ENCODE measurements at places on chromosomes 7 and 10.

- DNase-seq, result no peak
These were observed 47.6 kb downstream of the TSPAN15 start for GRCh38 chr10:69498711-69499471.

DNA sequence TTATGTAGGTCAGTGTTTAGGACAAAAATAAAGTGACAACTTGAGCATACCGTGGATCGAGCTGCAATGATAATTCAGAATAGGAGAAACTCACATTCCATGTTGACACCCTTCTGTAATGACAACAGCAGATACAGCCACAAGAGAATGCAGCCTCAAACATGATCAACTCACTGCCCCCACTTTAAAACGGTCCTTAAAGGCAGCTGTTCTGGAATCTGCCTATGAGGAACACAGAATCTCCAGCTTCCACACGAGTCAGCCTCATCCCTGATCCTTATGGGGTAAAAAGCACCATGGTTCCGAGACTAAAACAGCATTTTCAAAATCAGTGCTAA lies 32.5 kb upstream of the DAGLB start:
- DNase-seq, result no peak

DNA sequence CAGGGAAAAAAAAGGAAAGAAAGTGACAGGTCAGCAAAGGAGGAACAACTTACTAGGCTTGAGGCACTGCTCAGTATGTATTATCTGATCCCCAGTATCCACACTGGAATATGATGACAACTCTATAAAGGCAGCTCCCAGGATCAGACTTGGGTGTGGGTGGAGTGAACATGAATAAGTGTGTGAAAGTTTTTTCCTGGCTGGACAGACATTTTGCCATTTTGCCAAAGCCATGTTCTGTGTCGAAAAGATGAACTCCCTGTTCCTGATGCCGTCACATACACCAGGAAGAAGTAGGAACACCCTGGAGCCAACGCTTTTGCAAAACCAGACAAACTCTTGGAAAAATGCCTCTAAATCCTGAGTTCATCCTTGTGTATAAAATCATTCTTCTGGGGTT lies 143.2 kb upstream of the MEOX2 start:
- no peak for DNase-seq

GRCh38 chr10:107687701-107688100 lies 523.2 kb upstream of the SORCS1 start:
- no peak for DNase-seq

- DNase-seq, result peak; percentile 37
These were observed 64.9 kb downstream of the DAGLB start for GRCh38 chr7:6382817-6383216.

DNA sequence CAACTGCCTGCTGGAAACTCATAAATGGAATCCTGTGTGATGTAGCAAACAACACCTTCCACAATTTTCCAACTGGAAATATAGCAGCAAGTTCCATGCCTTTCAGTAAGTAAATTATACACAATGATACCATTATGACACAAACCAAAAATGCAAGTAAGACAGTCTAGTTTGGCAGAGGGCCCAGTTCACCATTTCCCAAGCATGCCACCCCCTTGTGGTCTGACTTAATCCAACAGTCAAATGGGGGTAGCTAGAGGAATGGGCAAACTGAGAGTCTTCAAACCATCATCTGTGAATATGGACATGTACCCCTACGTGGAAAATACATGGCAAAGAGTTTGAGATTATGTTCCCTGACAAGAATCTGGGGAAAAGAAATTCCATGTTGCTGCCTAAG lies 137.6 kb upstream of the VWC2 start:
- DNase-seq, result no peak

DNA sequence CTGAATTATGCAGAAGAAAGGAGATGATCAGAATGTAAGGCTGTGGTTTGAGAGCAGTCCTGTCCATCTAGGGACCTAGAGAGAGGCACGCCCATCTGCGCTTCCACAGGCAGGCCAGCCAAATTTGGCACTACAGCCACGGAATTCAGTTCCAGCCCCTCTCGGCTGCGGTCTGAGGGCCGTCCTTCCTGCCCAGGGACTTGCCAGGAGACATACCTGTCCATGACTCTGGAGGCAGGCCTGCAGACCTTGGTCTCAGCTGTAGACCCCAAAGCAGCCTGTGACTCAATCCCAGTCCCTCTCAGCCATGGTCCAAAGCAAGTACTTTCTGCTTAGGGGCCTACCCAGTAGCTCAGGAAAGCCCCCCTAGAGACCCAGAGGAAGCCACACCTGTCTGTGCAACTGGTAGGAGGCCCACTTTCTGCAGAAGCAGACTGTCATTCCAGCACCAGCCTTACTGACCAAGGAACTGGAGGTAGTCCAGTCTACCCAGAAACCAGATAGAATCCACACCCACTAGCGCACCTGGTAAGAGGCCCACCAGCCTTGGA lies 720.9 kb downstream of the PARD3 start:
- DNase-seq, result no peak

- DNase-seq, result no peak
These were observed 44.9 kb downstream of the ANXA8 start for GRCh38 chr10:47438857-47439474.

GRCh38 chr10:1661859-1662437 lies 75.4 kb downstream of the ADARB2 start:
- peak; percentile 87 for DNase-seq

DNA sequence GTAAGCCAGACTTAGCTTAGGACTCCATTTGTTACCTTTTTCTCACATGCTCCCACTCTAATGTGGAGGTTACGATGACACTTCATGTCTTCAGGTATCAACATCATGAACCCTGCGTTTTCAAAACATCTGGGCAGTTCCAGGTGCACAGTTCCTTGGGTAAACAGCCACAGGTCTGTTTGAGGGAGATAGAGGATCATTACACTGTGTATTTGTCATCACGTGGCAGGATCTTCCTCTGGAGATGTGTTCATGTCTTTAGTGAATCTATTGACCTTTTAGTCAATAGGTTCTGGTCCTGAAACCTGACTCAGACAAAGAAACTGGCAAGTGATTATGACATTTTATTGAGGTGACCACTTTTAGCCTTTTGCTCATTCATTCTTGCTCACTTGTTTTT lies 145.5 kb downstream of the ANKRD7 start:
- DNase-seq, result no peak

GRCh38 chr10:132162590-132163277 lies 24.0 kb upstream of the DPYSL4 start:
- no peak for DNase-seq

DNA sequence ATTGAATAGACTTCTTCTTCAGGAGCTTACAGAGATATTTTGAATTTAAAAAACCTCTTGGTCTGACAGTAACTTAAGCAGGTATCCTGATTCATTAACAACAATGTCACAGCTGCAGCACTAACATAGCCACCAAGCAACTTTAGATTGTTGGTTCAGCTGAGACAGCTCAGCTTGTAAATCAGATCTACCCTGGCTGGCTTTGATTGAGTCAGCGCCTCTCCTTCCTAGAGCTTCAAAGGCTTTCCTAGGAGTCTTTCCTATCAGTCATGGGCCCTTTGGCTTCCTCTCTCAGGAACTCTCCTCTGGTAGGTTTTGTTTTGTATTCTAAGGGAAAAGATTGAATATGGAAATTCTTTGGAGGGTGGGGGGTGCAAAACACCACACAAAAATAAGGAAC lies 70.7 kb upstream of the STEAP4 start:
- DNase-seq, result no peak

DNA sequence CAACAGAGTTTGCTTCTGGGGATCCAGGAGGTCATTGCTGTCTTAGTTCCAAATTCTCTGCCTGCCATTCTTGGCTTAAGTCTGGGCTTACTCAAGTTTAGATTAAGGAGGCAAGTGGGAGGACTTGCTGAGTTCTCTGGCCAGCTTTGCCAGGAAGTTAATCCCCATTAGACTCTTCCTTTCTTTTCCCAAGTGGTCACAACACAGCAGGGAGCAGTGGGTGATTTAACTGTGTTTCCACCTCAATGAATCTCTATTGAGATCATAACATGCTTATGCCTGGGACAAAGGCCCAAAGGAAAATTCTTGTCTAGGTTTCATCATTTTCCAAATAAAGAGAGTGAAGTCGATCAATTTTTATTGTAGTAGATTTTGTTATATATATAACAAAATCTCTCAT lies 1159.6 kb downstream of the SORCS3 start:
- no peak for DNase-seq

GRCh38 chr7:133641436-133641835 lies 388.6 kb downstream of the EXOC4 start:
- no peak for DNase-seq

GRCh38 chr10:121033366-121033765 lies 182.2 kb downstream of the WDR11 start:
- no peak for DNase-seq

- DNase-seq, result no peak
These were observed 248.3 kb upstream of the IGFBP3 start for GRCh38 chr7:46169384-46169755.

GRCh38 chr10:90887555-90887954 lies 15.8 kb downstream of the RPP30 start:
- DNase-seq, result no peak

- no peak for DNase-seq
These were observed 132.6 kb downstream of the TEX36 start for GRCh38 chr10:125550362-125550761.

DNA sequence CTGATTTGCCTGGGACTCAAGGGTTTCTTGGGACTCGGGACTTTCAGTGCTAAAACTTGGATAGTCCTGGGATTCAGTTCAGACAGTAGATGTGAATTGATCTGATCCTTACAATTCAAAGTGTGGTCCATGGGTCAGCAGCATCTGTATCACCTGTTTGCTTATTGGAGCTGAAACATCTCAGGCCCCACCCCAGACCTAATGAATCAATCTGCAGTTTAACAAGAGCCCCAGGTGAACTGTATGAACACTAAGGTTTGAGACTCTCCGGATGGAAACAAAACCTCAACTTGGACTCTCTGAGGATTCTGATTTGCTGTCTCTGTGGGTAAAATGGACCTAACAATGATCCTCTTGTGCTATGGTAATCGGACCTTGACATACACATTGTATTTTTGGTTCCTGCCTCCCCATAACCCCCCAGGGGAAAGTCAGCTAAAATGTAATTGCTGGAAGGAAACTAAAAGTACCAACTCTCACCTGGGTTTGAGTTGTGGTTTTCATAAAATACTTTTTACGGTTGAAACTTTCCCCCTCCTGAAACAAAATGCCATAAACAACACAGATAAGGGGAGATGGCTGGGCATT lies 11.7 kb downstream of the CYP26A1 start:
- no peak for DNase-seq

- DNase-seq, result no peak
These were observed 35.8 kb downstream of the SCRN1 start for GRCh38 chr7:29953726-29954347.

DNA sequence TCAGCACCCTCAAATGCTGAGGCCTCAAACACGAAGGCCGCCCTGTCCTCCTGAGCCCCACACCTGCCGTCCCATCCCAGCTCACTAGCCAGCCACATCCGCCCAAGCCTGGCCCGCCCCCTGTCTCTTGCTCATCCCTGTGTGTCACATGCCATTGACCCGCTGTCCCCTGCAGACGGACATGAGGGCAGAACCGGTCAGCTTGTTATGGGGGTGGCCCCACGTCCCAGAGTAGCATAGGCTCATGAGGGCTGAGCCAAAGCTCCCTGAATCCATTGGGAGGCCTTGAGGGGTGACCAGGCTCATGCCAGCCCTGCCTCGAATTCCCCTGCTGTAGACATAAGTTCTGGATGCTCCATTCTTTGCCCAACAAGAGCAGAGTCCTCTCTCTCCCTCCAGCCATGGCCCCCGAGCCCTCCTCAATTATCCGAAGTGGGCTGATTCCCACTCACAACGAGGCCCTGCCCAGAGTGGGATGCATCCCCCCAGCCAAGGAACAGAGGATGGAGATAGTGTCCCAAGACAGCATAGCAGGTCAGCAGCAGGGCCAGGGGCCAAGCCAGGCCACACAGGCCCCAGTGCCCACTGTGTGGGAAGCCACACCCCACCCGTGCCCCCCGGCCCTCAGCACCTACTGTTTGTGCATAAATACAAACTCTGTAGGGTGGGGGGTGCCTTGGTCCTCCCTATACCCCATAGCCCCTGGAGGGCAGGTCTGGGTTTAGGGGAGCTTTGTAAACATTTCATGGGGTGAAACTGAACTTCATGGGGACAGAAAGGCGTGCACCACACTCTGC lies 42.1 kb downstream of the EBF3 start:
- DNase-seq, result no peak

DNA sequence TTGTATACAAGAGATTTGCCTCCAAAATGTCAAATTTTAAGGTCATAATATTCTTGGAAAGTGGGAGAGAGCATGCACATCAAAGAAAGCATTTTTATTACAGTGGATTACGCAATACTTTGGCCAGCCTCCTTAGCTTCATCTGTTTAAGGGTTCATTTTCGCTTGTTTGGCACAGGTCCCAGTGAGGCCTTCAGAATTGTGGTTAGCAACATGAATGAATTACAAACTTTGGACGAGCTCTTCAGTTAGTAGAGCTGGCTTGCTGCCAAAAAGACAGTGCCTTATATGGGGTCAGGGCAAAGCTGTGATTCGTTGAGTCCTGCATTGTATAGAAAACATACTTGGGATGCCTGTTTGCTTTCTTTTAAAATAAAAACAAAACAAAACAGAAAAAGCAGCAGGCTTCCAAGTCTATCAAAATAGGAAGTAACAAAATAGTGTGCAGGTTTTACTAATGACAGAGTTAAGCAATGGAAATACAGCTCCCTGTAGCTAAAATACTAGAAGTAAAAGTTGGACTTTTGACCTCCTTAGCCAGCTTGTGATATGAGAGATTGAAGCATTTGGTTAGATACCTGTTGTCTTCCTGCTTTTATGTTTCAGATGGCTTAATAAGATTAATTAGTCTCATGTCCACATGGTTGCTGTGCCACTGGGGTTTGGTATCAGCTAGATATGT lies 190.8 kb downstream of the MLLT10 start:
- no peak for DNase-seq

DNA sequence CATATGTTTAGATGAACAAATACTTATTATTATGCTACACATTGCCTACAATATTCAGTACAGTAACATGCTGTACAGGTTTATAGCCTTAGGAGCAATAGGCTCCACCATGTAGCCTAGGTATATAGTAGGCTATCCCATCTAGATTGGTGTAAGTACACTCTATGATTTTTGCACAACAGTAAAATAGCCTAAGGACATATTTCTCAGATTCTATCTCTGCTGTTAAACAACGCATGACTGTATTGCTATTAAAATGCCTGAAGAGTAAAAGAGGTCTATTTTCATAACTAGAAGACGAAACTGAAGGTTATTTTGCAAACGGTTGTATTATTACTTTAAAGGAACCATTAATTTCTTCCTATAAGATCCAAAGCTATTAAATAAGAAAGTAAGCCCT lies 88.3 kb downstream of the SEMA3A start:
- no peak for DNase-seq

GRCh38 chr10:93030409-93030808 lies 30.2 kb upstream of the CYP26C1 start:
- no peak for DNase-seq

- DNase-seq, result no peak
These were observed 9.6 kb downstream of the DGKB start for GRCh38 chr7:14892961-14893360.

DNA sequence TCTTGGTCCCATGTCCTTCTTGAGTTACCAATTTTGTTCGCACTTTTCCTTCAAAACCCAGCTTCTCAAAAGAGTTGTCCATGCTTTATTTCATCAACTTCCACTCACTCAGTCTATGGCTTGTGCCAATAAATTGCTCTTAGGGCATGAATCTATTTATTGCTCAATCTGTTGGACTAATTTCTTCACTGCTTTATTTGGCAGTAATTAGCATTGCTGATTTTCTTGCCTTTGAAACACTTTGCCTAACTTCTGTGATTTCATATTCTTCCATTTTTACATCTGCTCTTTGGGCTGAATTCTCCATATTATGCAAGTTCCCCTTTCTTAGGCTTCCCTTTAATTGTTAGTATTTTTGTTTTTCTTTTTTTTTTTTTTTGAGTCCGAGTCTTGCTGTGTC lies 16.8 kb downstream of the DLD start:
- no peak for DNase-seq

Measured in B cell (primary cell).